ENCODE measurements at places on chromosomes 4 and X.

GRCh38 chrX:118847676-118848075, 24.1 kb downstream of the ZCCHC12 start:
- peak; percentile 62 for DNase-seq

GRCh38 chr4:26619784-26620183, 35.9 kb downstream of the TBC1D19 start:
- DNase-seq: no peak

DNA sequence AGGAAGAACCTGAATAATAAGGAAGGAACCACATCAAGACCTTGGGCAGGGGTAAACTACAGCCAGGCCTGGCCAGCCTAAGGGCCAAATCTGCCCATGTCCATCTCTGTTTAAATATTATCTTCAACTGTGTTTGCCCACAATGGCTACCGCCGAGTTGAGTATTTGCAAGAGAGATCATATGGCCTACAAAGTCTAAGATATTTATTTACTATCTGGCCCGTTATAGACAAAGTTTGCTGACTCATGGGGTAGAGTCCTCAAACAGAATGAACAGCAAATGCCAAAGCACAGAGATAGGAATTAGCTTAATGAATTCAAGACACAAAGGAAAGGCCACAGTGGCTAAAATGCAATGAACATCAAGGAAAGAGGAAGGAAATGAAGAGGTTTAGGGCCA, 44.8 kb downstream of the RPS6KA3 start:
- DNase-seq: no peak

DNA sequence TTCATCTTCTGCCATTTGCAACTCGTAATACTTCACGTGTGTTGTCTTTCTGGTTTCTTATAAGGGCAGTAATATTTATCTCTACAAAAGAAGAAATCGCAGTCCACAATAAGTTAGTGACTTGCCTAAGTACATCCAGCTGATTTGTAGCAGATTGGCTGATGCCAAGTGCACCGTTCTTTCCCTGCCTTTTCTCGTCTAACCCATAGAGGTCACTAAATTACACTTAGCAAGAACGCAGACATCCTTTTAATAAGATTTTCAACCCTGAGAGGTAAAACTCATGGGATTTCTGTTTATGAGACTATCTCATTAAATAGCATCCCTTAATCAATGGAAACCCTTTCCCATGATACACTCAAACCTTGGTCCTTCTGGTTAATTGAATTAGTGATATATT, 408.6 kb upstream of the ACTRT1 start:
- DNase-seq: no peak

- peak; percentile 37 for DNase-seq
Measured at GRCh38 chr4:72974694-72975487, 94.6 kb downstream of the COX18 start.

- no peak for DNase-seq
Measured at GRCh38 chrX:119738742-119739141, 19.6 kb upstream of the SOWAHD start.

GRCh38 chr4:139858436-139859205, 193.0 kb downstream of the MGST2 start:
- DNase-seq: no peak

DNA sequence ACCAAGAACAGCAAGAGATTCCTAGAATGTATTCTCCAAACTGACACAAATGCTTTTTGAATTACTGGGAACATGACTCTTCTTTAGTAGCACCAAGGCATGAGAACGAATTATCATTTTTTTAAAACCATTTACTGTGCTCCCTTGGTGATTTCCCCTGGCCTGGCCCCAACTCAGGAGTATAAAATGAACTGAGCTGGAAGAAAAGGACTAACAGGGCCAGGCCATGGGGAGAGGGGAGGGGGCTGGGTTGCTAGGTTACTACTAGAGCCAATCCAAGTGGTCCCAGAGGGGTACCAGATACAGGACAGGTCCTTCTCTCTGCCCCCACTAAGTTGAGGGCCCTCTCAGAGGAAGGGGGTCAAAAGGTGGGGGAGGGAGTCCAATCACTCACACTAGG, 23.1 kb downstream of the SASH3 start:
- no peak for DNase-seq

DNA sequence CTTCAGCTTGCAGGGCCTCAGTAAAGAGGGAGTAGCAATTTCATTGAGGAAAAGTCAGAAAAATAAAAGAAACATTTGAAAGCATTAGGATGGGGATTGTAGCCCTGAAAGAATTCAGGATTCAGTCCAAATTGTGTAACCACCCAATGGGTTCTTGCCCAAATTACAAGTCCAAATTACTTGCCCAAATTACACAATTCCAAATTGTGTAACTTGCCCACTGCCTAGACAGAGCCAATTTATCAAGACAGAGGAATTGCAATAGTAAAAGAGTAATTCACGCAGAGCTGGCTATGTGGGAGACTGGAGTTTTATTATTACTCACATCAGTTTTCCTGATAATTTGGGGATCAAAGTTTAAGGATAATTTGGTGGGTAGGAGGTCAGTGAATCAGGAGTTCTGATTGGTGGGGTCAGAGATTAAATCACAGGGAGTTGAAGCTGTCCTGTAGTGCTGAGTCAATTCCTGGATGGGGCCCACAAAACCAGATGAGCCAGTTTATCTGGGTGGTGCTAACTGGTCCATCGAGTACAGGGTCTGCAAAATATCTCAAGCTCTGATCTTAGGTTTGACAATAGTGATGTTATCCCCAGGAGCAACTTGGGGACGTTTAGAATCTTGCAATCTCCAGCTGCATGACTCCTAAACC, 18.1 kb upstream of the PAGE5 start:
- no peak for DNase-seq

DNA sequence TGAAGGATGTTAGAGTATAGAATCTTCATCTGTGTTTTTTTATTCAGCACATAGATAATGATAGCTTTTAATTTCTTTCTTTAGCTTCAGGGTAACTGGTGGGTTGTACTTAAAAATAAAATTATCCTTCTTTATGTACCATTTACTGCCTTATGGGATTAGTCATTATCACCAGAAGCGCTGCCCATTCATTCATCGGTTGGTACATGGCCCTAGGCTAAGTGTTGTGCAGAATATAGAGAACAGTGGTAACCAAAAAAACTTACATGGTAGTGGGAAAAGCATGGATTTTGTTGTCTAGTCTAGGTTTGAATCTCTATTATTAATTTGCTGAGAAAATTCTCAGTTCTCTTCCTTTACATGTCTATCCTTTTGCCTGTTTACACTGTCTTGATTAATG, 43.5 kb upstream of the PDE5A start:
- no peak for DNase-seq

DNA sequence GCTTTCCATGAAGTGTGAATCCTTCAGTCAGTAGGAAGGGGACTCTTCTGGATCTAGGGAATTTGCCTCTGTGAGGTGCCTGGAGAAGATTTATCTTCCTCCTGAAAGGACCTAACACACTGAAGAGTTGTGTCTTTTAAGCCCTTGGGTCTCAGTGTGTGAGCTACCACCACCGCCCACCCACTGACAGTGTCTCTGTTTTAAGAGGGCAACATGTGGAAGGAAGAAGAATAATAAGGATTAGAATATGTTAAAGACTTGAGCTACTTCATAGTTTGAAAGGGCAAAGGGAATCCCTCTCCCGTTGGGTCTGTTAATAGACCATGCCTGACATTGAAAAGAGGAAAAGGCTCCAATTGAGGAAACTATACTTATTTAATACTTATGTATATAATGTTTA, 64.3 kb upstream of the TLR2 start:
- DNase-seq: no peak

DNA sequence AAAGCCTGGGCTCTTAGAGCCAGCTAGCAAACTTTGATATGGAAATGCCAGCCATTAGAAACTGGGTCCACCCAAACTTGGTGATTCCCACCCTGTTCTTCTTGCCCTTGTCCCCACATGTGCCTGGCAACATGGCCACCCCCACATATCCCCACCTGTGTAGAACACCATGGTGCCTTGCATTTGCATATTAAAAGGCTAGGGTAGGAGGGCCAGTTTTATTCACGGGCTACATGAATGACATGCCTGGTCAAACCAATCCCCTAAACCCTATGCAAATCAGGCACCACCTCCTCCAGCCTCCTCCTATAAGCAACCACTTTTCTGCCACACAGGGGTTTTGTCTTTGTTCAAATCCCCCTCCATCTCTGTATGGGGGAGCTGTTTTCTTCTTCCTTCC, 104.9 kb downstream of the CLNK start:
- no peak for DNase-seq

- no peak for DNase-seq
Measured at GRCh38 chr4:145785391-145786008, 105.6 kb downstream of the C4orf51 start.

DNA sequence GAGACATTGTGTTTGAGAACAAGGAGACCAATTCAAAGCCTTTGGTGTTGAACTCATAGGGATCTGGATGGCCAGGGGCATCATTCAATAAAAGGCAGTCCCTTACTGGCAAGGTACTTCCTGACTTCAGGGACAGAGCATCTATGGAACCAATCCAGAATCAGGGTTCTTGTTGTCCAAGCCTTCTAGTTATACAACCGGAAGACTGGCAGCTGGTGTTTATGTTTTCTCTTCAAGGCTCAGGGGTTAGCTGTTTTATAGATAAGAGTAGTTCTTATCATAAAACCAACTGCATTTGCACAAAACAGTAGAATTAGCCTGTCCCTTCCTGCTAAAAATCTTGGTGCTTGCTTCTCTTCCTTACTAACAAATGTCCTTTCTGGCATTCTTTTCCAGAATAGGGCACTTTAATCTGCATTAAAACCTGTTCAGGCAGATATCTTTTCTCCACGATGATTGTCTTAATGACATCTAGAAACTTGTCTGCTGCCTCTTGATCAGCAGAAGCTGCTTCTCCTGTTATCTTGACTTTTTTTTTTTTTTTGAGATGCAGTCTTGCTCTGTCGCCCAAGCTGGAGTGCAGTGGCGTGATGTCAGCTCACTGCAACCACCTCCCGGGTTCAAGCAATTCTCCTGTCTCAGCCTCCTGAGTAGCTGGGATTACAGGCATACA, 38.4 kb upstream of the ARHGEF6 start:
- DNase-seq: no peak

- no peak for DNase-seq
Measured at GRCh38 chr4:109232681-109233080, 69.8 kb downstream of the COL25A1 start.

- no peak for DNase-seq
Measured at GRCh38 chr4:113548303-113548702, 213.2 kb downstream of the CAMK2D start.

Data from common myeloid progenitor, CD34-positive (primary cell).